Cerebellum (tissue), 4 donors: ENCODE measurements at places on chromosomes 6 and 20. TPM values are rescaled to one million over a fixed set of nuclear protein-coding genes. Genes with fewer than 3 reads are reported as not detected.

Gene ARFRP1
- total RNA-seq, result 17.3 TPM

Gene DPPA5
- total RNA-seq, result not detected

Gene ERGIC3
- total RNA-seq, result 136 TPM

Gene TRIM15
- total RNA-seq, result not detected

Gene MEI4
- 0.73 TPM for total RNA-seq

Gene SUMO4
- total RNA-seq, result 12.2 TPM

Gene ATP5F1E
- 25.3 TPM for total RNA-seq

Gene GPANK1
- 7.8 TPM for total RNA-seq

Gene DYNLT1
- 61.2 TPM for total RNA-seq

GRCh38 chr20:40331807-40332560, 357.1 kb downstream of the MAFB start:
- no peak for DNase-seq

GRCh38 chr6:98636941-98637340, 197.4 kb upstream of the POU3F2 start:
- no peak for DNase-seq

- DNase-seq, result no peak
These were observed 136.0 kb upstream of the FOXQ1 start for GRCh38 chr6:1175877-1176276.

- DNase-seq, result no peak
These were observed 287.6 kb downstream of the ESR1 start for GRCh38 chr6:152094992-152095592.

DNA sequence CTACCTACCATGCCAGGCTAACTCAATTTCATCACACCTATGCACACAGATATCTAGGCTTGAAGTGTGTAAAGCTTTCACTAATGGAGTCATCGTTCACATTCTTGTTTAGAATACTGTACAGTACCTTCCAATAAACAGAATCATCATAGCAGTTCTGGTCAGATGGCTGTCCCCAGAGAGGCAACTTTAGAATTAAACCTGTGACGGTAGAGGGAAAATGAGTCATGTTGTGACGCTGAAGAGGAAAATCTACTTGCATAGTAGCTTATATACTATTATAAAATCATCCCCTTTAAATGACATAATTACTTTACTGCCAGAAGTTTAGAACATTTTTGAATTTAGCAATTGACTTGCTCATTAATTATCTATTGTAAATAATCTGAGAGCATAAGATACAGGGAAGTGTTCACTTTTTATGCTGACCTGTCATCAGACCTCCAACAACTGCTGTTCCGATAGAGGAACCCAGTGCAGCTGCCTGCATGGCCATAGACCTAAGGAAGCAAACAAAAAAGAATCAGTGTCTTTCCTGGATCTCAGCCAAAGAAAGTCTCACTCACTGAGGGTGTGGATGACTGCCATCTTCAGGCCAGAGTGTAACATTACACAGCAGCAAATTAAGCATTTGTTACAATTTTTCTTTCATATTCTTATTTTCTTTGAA, 29.8 kb downstream of the RHAG start:
- DNase-seq, result peak; percentile 32

DNA sequence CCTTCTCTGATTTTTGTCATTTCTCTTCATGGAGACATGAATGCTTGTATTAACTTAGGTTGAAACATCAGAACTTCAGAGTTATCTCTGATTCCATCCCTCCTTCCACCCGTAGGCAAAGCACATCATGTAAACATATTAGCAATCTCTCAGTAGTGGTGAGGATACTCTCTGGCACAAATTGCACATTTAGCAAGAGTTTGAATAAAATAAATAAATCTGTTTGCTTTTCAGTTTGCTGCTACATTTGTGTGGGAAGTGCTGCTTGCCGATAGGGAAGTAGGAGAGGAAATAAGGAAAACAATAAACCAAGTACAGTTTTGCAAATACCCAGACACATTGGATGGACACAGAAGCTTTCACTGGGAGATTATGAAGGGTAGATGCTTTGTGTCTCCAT, 359.0 kb downstream of the BCKDHB start:
- no peak for DNase-seq

GRCh38 chr6:113693851-113694250, 163.3 kb upstream of the MARCKS start:
- DNase-seq, result no peak

DNA sequence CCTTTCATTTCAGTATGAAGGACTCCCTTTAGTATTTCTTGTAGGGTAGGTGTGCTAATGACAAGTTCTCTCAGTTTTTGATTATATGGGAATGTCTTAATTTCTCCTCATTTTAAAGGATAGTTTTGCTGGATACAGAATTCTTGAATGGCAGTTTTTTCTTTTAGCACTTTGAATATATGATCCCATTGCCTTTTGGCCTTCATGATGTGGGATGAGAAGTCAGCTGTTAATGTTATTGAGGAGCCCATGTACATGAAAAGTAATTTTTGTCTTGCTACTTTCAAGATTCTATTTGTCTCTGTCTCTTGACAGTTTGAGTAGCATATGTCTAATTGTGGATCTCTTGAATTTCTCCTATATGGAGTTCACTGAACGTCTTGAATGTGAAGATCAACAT, 30.9 kb downstream of the RSPH3 start:
- no peak for DNase-seq

DNA sequence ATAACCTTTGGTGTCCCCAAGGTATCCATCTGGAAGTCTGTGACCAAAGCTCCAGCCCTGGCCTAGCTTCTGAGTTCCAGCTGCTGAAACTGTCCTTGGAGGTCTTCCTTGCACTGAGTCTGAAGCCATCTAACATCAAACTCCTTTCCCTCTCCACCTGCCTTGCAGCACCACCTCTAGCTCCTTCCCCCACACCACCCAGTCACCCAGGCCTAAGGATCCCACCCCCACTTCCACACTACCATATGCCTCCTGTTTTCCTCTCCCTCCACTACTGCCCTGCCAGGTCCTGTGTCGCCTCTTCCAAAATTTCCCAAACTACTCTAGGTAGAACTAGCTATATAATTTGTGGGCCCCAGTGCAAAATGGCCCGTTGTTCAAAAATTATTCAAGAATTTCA, 10.8 kb upstream of the MATN4 start:
- no peak for DNase-seq

GRCh38 chr6:147909640-147910039, 401.1 kb downstream of the SAMD5 start:
- no peak for DNase-seq

DNA sequence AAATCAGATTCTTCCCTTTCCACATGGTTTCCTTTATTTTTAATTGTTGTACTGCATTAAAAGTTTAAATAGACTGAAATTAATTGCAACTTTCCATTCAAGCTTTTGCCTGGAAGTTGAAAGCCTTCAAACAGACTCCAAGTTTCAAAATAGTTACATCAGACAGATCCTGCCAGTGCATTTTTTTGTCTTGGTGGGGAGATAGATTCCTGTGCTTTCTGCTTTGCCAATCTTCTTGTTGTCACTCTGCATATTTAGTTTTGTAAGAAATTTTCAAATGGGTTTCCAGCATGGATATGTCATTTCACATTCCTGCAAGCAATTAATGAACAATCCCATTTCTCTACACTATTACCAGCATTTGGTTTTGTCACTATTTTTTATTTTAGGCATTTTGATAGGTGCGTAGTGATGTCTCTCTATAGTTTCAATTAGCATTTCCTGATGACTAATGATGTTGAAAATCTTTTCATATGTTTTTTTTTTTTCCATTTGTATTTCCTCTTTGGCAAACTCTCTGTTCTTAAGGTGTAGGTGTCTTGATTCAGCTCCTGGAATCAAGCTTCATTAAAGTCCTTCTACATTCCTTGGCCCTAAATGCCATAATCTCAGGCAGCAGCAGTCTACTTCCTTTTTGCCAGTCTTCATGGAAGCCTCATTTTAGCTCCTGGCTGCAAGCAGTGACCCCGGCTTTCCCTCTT, 40.5 kb downstream of the SCP2D1 start:
- DNase-seq, result no peak

DNA sequence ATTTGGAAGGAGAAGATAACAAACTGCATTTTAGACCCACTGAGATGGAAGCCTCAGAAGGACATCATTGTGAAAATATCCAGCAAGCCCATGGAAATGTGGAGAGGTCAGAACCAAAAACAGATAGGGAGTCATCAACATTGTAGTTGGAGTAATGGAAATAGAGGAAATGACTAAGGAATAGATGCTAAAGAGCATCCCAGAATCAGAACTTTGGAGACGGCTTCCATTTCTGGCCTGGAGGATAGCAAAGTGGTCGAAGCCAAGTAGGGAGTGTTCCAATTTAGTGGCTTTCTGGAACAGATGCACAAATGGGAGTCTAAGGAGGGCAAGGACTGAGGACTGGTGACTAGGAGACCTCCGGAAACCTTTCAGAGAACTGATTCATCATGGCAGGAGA, 3.6 kb downstream of the BEND6 start:
- DNase-seq, result no peak

DNA sequence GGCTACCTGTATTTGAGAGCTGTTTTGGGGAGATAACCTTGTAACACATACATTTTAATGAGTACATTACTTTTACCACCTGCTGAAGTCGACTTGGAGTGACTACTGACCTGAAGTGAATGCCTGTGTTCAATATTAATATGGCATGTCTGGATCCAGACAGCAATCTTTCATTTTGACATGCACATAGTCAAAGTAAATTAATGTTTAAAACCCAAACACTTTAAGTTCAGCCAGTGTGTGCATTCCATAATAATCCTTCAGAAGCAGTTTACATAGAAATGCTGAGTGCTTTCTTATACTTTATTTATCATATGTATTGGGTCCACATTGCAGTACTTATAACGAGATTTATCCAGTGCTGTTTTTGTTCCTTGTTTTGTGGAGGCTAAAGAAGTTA, 38.0 kb downstream of the CDKAL1 start:
- DNase-seq, result no peak

DNA sequence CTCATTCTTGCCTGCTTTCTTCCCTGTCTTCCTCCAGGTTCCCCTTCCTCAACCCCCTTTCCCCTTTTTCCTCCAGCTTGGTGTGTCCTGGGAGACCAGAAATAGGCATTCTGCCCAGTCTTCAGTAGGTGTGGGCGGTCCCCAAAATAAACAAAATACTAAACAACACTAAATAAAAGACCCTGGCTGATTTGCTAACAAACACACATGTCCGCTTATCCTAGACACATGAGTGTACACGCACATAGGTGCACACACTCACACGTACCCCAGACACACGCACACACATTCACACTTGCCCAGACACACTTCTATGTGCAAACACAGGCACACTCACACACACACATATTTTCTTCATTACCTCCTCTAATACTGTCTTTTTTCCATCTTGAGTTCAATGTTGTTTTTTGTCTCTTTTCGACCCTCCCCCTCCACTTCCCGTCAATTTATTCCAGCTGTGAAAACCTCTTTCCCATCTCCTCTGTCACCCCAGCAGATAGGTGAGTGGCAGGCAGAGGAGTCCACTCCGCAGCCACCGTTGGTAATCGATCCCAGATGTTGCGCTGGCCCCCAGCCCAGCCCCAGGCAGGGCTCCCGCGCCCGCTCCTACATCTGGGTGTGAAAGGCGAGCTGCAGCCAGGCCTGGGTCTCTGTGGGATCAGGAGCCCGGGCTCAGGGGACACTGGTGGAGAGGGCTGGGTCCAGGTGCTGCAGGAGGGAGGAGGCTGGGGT, 56.9 kb upstream of the FOXP4 start:
- no peak for DNase-seq

GRCh38 chr20:61126369-61127195, 125.5 kb upstream of the CDH4 start:
- DNase-seq, result no peak

GRCh38 chr20:23302801-23303200, 47.8 kb upstream of the NXT1 start:
- no peak for DNase-seq

DNA sequence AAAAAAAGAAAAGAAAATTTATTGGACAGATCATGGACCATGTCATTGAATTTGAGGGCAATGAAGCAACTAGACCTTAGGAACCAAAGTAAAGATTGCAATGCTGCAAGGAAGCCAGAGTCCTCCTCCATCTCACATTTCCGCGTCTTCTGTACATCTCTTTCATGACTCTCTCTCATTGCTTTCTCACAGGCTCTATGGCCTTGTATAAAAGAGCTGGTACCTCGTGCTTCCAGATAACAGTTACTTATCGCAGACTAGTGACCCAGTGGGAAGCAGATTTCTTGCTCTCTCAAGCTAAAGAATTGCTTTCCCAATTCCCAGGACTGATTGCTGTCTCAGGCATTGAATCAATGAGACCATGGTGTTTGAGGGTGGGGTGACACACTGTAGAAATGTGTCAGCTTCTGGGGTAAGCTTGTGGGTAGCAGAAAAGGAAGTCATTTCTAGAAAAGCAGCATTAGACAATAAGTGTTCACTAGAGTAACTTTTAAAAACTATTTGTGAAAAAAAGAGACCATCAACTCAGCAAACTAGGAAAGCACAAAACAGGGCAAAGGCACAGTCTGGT, 635.3 kb downstream of the UTRN start:
- no peak for DNase-seq

DNA sequence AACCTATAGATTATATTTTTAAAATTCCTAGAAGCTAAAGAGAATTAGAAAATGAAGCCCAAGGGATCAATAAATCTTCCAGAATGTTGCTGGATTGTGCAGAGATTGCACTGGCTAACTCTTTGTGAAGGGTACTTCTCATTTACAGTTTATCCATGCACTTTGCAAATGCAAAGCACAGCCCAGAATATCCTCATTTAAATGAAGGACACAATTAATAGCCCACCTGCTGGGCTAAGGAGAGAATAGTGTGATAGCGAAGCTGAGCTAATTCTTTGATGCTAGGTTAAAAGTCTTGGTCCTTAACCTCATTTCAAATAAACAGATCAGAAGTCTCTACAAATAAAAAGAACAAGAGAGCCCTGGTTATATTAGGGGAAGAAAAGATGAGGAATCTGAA, 72.5 kb downstream of the SMPDL3A start:
- DNase-seq, result no peak

DNA sequence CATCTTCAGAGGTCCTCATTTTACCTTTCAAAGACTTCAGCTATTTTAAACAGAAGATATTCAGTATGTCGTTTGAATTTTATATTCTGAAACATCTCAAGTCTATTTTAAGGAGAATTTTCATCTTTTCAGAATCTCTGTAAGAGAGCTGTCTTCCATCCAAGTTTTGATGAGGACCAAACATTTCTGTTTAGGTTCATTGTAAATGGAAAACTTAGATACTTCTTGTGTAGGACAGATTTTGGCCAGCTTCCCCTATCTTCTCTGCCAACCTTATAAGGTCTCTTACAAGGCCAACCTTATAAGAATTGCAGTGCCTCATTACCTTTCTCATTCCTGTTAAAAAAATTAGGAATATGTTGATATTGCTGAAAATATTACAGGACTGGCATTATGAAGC, 88.1 kb downstream of the AKAP7 start:
- no peak for DNase-seq

GRCh38 chr20:51978070-51978501, 175.8 kb upstream of the SALL4 start:
- DNase-seq, result no peak

GRCh38 chr20:22801528-22801927, 217.2 kb upstream of the FOXA2 start:
- DNase-seq, result no peak

- DNase-seq, result no peak
These were observed 365.2 kb upstream of the POU3F2 start for GRCh38 chr6:98469141-98469540.

GRCh38 chr6:146598772-146599405, at the start of gene ADGB:
ADGB (plus strand) TSS chr6:146598972; CDS start chr6:146599041, 69 bp downstream.
- DNase-seq, result peak; percentile 50
